ENCODE measurements at places on chromosomes 11 and 22. TPM values are rescaled to one million over a fixed set of nuclear protein-coding genes. Genes with fewer than 3 reads are reported as not detected.

GRCh38 chr11:45724153-45724552 is 58.7 kb upstream of the CHST1 start:
- DNase-seq: no peak

The CADM1 gene
- 203 TPM for polyA plus RNA-seq

The CHRM1 gene
- polyA plus RNA-seq: 0.76 TPM

- DNase-seq: no peak
Observed at GRCh38 chr11:31995525-31996094, 95.3 kb upstream of the RCN1 start.

DNA sequence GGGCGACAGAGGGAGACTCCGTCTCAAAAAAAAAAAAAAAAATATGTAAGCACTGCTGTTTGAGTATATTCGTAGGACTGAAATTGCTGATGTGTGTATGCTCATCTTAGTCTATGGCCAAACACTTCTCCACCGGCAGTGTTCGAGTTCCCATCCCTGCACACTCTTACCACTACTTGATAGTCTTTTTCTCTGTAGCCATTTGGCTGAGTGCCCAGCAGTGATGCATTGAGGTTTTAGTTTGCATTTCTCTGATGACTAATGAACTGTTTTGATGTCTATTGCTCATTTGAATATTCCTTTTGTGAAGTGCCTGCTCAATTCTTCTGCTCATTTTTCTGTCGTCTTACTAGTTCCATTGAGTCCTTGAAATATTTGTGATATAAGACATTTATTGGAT is 1.9 kb downstream of the TIRAP start:
- no peak for DNase-seq

GRCh38 chr11:72271980-72272379 is 28.0 kb upstream of the PHOX2A start:
- no peak for DNase-seq

GRCh38 chr11:106241601-106242257 is 164.3 kb downstream of the AASDHPPT start:
- no peak for DNase-seq

The CABP4 gene
- polyA plus RNA-seq: 2.2 TPM

The CPT1B gene
- 12.2 TPM for polyA plus RNA-seq

DNA sequence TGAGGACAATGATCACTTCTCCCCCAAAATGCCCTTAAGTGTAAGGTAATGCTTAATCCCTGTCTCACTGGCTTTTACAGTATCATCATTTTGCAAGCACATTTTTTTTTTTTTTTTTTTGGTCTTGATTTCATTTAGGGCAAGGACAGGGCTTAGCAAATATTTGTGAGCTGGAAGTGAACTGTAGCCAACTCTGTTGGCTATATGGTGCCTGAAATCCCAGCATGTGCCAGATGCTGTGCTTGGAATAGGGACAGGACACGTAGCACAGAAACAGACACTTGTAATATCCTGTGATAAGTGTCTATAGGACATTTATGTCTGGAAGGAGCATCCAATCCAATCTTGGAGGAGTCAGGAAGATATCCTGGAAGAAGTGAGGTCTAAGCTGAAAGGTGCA is 198.3 kb downstream of the NAV2 start:
- DNase-seq: no peak

- no peak for DNase-seq
Observed at GRCh38 chr22:48345631-48346030, 1482.0 kb downstream of the BRD1 start.
